ENCODE measurements at places on chromosomes 12 and 14.

DNA sequence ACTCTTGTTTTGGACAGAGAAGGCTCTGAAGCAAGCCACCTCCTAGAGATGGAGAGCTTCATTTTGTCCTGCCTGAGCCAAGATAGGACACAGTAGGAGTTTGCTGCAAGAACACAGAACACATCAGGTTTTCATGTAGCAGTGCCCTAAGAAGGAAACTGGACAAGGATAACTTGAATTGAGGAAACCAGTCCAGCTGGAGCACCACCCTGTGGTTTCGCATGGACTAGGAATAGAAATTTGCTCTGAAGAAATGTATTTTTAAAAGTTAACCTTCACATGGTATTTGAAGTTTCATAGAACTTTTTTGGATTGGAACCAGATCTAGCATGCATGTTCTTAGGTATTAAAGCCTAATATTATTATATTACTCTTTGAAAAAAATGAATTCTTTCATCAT lies 68.8 kb downstream of the RERG start:
- DNase-seq, result no peak

GRCh38 chr12:116692605-116693004 lies 45.3 kb downstream of the SPRING1 start:
- no peak for DNase-seq

- DNase-seq, result no peak
These were observed 93.7 kb downstream of the VCPKMT start for GRCh38 chr14:50022661-50023060.

- DNase-seq, result no peak
These were observed 323.4 kb downstream of the ACSS3 start for GRCh38 chr12:81401241-81401640.

DNA sequence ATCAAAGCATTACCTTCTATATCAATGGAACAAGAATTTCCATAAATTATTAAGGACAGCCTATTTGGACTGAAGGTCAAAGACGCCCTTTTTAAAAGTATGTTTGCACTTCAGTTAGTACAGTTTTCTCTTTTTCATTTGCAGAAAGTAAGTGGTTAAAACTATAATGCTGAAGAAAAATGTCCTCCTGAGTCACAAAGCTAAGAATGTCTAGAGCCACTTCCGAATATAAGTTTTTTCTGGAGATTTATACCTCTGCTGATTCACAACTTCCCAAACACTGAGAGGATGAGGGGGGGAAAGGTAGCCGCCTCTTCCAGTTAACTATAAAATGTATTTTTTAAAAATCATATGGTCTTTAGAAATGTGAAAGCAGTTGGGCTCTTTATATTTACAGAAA lies 84.9 kb downstream of the DUSP6 start:
- no peak for DNase-seq

GRCh38 chr12:68805592-68806120 lies 2.3 kb upstream of the MDM2 start:
- no peak for DNase-seq

DNA sequence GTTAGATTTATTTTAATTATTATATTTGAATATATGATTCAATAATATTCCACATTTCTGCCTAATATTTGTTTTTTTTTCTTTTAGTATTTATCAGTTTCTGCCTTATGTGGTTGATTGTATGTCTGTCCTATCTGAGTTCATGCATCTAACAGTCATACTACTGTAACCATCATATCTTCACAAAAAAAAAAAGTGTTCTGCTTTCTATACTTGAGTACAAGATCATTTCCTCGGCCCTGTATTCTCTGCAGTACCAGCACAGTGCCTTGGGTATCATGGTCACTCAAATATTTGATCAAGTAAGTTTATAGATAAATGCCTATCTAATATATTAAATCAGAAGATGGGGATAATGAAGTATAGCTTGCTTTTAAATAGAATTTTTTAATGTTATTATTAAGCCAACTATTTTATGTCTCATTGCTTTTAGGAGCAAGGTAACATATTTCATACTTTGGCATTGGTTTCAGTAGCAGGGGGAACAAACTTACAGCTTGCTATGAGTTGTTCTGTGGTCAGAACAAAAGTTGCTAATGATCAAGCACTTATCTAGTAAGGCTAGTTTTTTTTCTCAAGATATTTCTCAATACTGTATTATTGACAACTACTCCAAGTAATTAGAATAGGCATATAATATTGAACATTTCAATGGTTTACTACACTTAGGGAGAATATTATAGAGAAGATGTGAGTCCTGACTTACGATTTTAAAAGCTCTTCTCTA lies 290.5 kb upstream of the FBXO33 start:
- no peak for DNase-seq

GRCh38 chr12:28051516-28052354 lies 79.2 kb upstream of the PTHLH start:
- no peak for DNase-seq

DNA sequence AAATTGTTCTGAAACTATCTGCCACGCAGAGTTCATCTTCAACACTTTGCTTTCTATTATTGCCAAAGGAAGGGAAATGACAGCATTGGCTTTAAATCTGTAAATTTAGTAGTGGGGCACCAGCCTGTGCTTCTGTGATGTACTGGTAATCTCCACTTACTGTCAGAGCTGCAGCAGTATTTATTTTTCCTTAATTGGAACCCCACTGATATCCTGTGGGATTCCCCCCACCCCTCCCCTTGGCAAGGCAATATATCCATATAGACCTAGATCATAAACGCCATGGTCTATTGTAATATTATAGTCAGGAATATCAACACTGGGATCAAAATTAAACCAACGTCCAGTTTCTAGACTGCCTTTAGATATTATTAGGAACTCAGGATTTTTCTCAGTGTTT lies 96.7 kb downstream of the RMST start:
- no peak for DNase-seq

GRCh38 chr12:14984766-14985285 lies 12.0 kb downstream of the PDE6H start:
- DNase-seq, result no peak

DNA sequence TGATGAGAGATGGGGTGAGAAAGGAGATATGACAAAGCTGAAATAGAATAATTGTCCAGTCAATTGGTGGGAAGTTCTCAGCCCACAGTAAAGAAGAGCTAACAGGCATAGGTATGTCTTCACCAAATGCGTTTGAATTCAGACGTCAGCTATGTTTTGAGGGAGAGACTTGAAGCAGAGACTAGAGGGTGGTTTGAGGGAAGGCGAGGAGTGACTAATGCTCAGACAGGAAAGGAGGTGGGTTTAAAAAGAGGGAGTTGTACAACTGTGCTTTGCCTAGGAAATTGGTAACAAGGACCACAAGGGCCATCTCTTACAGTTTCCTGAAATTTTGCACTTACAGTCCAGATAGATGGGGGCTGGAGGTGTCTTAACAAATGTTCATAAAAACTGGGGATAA lies 6.4 kb downstream of the JKAMP start:
- DNase-seq, result no peak

GRCh38 chr12:104763168-104763805 lies 194.8 kb downstream of the SLC41A2 start:
- DNase-seq, result no peak

DNA sequence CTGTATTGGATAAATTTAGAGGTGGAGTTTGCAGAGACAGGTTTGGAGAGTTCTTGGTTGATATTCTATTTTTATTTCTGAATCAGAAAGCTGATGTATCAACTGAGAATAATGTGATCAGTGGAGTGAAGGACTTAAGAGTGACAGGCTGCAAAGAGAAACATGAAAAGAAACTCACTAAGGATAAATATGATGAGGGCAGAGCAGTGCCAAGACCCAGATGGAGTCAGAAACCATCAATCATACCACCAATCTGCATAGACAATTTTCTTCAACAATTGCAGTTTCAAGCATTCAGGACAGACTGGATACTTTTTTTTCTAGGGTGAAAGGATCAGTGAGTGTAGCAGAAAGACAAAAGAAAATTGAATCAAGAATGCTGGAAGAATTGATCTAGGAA lies 226.7 kb upstream of the NAV3 start:
- DNase-seq, result no peak

GRCh38 chr14:66652525-66653106 lies 144.7 kb downstream of the GPHN start:
- no peak for DNase-seq

- DNase-seq, result no peak
These were observed 267.7 kb upstream of the G2E3 start for GRCh38 chr14:30291216-30291615.

DNA sequence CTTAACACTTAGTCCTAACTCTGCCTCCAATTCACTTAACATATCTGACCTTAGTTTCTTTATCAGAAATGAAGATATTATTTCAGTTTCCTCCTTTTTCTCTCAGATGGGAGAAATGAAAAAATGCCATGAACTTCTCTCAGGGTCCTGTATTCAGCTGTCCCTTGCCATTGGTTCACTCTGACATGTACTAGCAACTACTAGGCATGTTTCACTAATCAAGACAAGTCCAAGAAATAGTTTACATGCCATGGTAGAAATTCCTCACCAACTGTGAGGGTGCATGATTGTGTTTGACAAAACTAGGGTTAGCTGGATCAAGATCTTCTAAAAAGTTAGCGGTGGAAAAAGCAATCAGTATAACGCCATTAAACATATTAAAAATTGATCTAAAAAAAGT lies 7.0 kb upstream of the ATXN7L3B start:
- DNase-seq, result no peak

GRCh38 chr12:67355428-67356379 lies 86.5 kb downstream of the CAND1 start:
- DNase-seq, result no peak

GRCh38 chr14:77242752-77243151 lies 28.3 kb downstream of the NGB start:
- DNase-seq, result no peak

- no peak for DNase-seq
These were observed 1.8 kb upstream of the ANO6 start for GRCh38 chr12:45214071-45214470.

GRCh38 chr12:43776498-43776897 lies 17.7 kb downstream of the IRAK4 start:
- no peak for DNase-seq

DNA sequence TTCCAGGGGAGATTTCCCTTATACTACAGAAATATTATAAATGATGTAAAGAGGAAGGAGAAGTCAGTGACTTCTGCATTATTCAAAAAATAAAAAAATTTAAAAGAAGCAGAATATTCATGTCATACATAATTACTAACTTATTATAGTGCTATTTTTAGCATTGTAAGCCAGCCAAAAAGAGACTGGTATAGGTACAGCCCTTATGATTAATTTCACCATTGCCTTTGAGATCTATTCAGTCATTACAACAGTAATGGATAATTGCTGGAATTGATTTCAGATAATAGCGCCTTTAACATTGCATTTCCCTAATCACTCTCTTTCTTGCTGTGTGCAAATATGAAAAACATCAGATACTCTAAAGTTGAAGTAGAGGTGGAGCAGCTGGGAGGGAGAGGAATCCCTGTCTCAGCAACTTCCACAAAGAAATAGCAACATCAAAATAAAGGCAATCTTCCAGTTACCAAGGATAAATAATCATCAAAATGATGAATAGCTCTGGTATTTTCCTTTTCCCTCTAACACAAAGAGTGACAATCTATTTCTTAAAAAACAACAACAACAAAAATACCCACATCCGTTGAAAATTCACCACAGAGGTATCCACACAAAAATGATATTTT lies 71.8 kb upstream of the OVCH1 start:
- no peak for DNase-seq

DNA sequence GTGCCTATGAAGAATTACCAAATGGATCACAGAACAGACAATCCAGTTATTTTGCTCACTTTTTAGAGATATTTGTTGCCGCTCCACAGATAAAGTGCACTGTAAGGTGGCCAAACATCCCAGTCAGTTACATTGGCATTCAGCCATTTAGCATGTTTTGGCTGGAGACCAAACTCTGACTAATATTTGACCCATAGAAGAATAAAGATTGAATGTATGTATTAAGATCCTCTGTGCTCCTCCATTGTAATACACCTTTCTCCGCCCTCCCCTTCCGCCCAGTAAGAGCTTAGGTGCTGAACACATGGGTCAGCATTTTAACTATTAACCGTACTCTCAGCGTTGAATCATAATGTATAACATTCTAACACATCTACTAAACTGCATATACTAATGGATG lies 163.4 kb downstream of the ANO6 start:
- no peak for DNase-seq

DNA sequence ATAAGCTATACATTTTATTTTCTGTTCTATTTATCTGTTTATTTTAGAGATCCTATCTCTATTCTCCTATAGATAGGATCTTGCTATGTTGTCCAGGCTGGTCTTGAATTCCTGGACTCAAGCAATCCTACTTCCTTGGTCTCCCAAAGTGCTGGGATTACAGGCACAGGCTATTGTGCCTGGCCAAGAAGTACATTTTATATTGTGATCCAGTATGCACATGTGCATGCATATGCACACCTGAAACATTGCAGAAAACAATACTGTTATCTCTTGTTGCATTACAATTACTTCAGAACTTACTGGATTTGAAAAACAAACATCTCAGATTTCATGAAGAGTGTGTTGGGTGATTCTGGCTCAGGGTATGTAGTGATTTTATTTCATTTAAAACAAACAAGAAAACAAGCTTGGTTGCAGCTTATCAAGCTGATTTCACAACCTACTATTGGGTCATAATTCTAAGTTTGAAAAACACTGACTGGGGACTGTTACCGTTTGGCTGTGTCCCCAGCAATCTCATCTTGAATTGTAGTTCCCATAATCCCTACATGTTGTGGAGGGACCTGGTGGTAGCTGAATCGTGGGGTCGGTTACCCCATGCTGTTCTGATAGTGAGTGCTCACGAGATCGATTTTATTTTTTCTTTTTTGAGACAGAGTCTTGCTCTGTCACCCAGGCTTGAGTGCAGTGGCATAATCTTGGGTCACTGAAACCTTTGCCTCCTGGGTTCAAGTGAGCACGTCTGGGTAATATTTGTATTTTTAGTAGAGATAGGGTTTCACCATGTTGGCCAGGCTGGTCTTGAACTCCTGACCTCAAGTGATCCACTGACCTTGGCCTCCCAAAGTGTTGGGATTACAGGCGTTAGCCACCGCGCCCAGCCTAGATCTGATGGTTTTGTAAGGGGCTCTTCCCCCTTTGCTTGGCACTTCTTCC lies 31.3 kb downstream of the ERC1 start:
- DNase-seq, result no peak

- no peak for DNase-seq
These were observed 49.5 kb upstream of the EGLN3 start for GRCh38 chr14:34000396-34000795.

GRCh38 chr12:125983094-125983783 lies 918.0 kb downstream of the AACS start:
- DNase-seq, result peak; percentile 63

GRCh38 chr12:117790198-117790597 lies 178.6 kb downstream of the KSR2 start:
- DNase-seq, result no peak
